GM23248 (cell line): ENCODE measurements at places on chromosomes 3 and 15. TPM values are rescaled to one million over a fixed set of nuclear protein-coding genes. Genes with fewer than 3 reads are reported as not detected.

GRCh38 chr3:73667889-73668288 lies 43.1 kb upstream of the PDZRN3 start:
- DNase-seq: no peak

DNA sequence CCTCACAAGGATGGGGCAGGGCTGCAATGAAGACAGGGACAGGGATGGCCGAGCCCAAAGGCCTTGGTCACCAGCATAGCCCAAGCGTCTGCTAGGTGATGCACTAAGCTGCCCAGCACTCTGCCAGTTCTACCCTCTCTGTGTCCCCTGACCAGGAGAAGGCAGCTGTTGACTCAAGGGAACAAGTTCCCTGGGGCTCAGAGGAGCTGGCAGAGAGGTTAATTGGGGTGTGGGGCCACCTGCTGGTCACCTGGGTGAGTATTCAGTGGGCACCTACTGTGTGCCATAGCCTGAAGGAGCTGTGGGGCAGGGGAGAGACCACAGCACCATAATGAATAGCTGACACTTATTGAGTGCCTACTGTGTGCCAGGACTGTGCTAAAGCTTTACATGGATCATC lies 22.0 kb upstream of the DOCK3 start:
- DNase-seq: no peak

GRCh38 chr3:154143873-154144272 lies 22.7 kb downstream of the ARHGEF26 start:
- no peak for DNase-seq

DNA sequence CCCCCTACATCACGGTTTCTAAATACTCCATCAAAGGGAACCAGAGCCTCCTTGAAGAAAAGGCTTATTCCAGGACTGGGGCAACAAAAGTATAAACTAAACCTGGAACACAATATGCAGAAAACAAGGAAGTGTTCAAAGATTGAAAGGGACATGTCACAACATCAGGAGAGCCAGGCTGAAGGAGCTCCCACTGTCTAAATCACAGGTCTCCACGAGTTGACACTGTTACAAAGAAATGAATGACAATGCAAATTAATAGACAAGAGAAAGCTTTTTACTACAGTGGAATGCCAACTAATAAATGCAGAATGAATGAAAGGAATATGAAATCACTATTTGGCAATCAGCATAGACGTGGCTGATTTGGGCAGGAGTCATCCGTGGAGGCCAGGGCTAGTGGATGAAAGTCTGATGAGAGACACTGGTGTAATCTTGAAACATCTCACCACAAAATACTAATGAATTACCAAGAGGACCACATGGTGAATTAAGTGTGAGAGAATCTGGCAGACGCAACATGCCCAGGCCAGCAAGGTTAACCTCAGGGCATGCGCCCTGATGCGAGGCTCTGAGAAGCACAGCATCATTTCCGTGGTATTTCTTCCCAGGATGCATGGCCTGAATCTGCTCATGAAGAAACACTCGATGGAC lies 123.8 kb upstream of the TJP1 start:
- DNase-seq: peak; percentile 89

DNA sequence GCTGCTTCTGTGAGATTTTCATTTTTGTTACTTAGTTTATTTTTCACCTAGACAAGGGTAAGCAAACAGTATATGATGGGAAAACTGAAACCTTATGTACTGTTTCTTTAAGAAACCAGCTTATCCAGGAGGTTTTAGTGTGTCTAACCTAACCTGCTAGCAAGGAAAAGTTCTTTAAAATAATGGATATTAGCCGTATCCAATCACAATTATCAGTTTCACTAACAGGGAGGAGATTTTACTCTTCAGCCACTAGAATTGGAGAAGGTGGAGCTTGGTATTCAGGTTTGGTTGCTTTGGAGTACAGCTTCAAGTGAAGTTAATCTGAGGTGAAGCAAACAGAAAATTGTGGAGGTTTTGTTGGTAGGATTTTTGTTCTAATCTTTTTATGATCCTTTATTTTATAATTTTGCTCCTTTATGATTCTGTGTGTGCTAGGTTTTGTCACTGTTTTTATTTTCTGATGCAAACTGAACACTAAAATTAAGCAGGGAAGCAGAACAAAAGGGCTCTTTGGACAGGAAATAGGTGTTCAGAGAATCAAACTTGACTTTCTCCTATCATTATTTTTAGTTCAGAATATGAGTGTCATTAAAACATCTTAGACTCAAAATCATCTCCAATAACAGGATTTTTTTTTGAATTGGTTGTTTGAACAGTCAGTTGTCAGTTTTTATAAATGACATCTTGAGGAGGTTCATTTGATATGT lies 13.0 kb downstream of the ZFAND6 start:
- DNase-seq: peak; percentile 90

GRCh38 chr15:88654430-88655102 lies 15.8 kb downstream of the ISG20 start:
- DNase-seq: no peak

Gene CDCP1
- 5.4 and 8.9 TPM in 2 replicates for total RNA-seq

Gene LYZL4
- not detected in 2 replicates for total RNA-seq

Gene LDHAL6B
- total RNA-seq: not detected in 2 replicates

Gene APOD
- 0.97 TPM in 1 of 2 replicates, not detected in the other for total RNA-seq

Gene FETUB
- total RNA-seq: not detected in 2 replicates

Gene RBMS3
- 40.0 and 45.7 TPM in 2 replicates for total RNA-seq
